ENCODE measurements at places on chromosomes 6 and 20.

DNA sequence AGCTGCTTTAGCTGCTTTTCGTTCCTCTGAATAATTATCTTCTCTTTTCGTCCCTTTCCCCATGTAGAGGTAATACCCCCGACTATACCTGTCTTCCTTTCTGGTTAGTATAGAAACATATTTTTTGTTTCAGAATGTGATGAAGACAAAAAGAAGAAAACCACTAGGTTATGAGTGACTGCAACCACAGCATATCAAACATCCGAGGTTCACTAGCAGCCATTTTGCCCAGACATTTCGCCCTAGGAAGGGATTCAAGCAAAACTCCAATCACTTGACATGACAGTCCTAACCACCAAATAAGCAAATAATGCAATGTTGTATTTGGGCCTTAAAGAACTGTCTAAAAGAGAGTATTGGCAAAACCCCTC lies 9.4 kb downstream of the SNX5 start:
- DNase-seq: no peak

- DNase-seq: peak; percentile 48
Measured at GRCh38 chr20:56422076-56422823, 10.2 kb downstream of the CASS4 start.

GRCh38 chr6:82750556-82750955 lies 315.1 kb downstream of the UBE3D start:
- no peak for DNase-seq

- no peak for DNase-seq
Measured at GRCh38 chr6:23073821-23074220, 504.5 kb downstream of the HDGFL1 start.

GRCh38 chr6:40484066-40484465 lies 103.1 kb downstream of the LRFN2 start:
- no peak for DNase-seq

DNA sequence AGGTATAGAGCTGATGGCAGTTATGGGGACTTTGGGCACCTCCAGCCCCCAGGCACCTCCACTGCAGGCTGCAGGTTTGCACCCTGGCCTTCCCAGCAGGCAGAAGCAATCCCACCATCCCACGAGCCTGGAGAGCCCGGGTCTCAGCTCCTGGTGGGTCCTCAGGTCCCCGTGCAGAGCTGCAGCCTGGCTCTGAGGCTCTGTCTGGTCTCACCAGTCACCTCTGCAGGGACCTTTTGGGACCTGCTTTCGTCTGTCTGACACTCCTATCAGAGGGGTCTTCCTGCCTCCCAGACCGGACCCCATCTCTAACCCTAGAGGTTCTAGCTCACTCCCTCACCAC lies 41.9 kb downstream of the FGD2 start:
- no peak for DNase-seq

GRCh38 chr6:13834790-13835189 lies 20.4 kb upstream of the MCUR1 start:
- no peak for DNase-seq

DNA sequence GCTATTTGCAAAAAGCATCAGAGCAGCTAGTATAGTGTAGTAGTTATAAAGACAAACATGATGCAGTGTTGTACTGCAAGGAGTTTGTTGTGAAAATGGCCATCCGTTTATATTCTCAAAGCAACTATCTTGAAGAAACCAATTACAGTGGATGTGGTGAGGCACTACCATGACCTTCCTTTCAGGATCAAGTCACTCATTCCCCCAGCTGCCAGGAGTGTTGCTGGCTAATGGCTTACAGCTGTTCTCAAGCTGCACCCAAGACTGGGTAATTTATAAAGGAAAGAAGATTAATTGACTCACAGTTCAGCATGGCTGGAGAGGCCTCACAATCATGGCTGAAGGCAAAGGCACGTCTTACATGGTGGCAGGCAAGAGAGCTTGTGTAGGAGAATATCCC lies 29.0 kb downstream of the ADGRF4 start:
- no peak for DNase-seq

DNA sequence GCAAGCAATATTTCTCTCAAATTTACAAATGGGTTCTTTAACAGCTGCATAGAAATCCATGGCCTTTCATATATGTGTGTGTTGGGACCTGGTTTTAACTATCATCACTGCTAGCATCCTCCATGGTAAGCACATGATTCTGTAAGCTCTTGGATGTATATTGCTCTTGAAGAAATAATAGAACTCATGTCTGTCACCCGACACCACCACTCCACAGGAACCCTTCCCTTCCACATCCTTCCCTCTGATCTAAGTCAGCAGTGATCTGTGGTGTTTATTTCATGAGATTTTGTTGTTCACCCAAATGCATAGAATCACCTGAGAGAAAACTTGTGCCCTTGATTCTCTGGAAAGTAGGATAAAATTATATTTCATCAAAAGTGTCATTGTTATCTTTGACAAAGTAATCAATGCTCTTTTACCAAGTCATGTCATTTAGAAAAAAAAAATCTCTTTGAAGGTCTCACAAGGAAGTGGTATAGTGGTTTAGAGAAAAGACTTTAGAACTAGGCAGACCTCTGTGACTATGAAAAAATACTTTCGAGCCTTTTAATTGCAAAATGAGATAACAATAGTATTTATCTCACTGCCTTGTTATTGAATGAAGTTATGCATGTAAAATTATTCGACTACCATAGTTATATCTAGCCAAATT lies 649.8 kb upstream of the SLC35B3 start:
- no peak for DNase-seq

GRCh38 chr6:169370666-169371343 lies 117.2 kb upstream of the THBS2 start:
- no peak for DNase-seq

- DNase-seq: no peak
Measured at GRCh38 chr6:125640441-125641150, 108.8 kb upstream of the HEY2 start.

DNA sequence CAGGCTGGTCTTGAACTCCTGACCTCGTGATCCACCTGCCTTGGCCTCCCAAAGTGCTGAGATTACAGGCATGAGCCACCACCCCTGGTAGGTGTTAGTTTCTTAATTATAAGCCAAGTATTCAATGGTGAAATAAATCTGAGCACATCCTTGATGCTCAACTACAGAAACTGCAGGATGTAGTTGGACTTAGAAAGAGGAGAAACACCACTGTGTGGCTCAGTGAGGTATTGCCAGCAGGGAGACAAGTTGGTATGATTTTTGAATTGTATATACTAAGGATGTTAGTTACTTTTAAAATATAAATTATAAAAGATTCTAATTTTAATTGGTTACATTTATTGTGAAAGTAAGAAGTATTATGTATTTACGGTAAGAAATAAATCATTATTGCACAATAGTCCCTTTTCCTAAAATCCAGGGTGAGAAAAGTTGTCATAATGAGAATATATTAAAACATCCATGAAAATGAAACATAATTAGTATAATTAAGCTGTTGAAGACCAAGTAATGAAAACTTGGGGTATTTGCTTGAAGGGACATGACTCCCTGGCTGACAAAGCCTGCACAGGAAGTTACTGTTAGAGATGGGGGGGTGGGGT lies 17.6 kb downstream of the SLC18B1 start:
- DNase-seq: peak; percentile 43

GRCh38 chr20:4073852-4074741 lies 58.7 kb upstream of the RNF24 start:
- DNase-seq: no peak

- no peak for DNase-seq
Measured at GRCh38 chr20:10177326-10177725, 41.3 kb upstream of the SNAP25 start.

DNA sequence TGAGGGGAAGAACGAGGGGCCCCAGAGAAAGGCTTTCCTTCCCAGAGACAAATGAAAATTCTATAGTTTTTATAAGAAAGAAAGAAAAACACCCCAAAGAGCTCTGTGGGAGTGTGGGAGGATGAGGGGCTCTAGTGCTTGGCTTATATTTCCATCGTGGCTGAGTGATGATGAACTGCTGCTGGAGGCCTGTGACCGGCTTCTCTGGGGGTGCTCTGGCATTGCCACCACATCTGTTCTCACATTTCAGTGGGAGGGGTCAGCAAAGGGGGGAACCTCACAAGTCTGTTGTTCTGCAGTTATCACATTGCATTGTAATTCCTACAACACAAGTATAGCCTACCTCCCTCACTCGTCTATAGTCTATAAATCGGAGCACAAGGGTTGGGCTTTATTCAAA lies 67.6 kb upstream of the BACH2 start:
- DNase-seq: no peak

DNA sequence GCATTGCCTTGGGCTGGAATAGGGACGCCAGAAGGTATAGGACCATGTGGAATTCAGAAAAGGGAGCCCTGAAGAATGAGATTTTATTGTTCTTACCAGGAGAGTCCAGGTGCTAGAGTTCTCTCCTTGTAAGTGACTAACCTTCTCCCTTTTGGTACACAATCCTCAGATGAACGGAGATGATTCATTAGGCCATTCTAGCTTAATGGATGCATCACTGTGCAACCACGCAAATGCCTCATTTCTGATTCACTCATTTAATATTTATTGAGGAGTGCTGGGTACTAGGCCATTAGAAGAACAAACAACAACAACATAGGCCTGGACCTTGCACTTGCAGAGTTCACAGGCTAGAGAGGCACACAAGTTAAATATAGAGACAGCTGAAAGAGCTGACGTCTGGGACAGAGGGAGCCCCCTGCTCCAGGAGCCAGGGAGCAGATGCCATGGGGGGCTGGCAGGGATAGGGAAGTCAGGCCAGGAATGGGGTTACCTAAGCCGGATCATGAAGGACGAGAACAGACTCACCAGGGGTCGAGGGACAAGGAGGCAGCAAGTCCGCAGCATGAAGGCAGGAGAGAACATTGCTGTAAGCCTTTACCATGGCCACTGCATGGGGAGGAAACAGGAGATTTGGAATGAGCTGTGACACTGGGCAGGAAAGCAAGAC lies 179.5 kb upstream of the AKAP12 start:
- peak; percentile 97 for DNase-seq

- no peak for DNase-seq
Measured at GRCh38 chr20:61940976-61941720, 124.5 kb downstream of the TAF4 start.

GRCh38 chr6:71766146-71766760 lies 120.1 kb upstream of the RIMS1 start:
- DNase-seq: no peak

GRCh38 chr20:52104546-52105441 lies 86.8 kb downstream of the ZFP64 start:
- no peak for DNase-seq

- no peak for DNase-seq
Measured at GRCh38 chr6:130148181-130148580, 74.6 kb downstream of the SAMD3 start.

DNA sequence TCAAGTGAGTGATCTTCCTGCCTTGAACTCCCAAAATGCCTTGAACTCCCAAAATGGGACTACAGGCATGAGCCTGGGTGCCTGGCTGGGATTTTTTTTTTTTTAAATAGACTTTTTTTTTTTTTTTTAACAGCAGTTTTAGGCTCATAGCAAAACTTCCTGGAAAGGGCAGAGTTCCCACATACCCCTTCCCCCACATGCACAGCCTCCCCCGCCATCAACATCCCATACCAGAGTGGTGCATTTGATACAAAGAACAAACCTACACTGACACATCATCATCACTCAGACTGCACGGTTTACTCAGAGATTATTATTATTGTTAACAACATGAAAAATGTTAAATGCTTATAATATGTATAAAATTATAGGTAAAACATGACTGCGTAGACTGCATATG lies 26.0 kb downstream of the UQCC1 start:
- DNase-seq: no peak

DNA sequence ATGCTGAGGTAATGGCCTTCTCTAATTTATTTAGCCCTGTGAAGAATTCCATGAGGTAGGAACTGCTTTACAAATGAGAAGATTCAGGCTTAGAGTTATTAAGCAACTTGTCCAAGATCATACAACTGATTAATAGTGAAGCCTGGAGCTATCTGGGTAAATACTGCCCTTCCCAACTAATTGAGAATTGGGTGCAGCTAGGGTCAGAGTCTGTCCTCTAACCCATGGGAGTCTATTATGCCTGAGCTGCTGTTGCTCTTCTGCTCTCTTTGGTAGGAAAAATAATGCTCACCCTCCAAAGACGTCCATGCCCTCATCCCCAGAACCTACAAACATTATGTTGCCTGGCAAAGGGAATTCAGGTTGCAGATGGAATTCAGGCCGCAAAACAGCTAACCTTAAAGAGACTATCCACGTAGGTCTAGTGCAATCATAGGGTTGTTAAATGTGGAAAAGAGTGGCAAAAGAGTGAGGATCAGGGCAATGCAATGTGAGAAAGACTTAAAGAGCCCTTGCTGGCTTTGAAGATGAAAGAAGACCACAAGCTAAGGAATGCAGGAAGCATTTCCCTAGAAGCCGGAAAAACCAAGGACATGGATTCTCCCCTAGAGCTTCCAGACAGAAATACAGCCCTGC lies 90.1 kb downstream of the SPTLC3 start:
- no peak for DNase-seq

- no peak for DNase-seq
Measured at GRCh38 chr6:104604685-104605084, 255.0 kb downstream of the HACE1 start.

DNA sequence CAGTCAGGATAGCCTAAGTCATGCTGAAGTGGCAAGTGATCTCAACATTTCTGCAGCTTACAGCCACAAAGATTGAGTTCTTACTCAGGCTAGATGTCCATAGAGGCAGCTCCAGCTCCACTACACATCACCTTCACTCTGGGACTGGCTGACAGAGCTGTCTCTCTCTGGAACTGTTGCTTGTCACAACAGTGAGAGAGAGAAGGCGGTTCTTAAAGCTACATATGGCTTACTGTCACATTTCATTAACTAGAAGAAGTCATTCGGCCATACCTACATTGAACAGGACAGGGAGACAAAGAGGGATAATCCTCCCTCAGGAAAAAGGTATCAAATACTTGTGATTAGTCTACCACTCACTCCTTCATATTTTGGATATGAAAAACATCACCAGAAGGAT lies 914.9 kb upstream of the FLRT3 start:
- no peak for DNase-seq

DNA sequence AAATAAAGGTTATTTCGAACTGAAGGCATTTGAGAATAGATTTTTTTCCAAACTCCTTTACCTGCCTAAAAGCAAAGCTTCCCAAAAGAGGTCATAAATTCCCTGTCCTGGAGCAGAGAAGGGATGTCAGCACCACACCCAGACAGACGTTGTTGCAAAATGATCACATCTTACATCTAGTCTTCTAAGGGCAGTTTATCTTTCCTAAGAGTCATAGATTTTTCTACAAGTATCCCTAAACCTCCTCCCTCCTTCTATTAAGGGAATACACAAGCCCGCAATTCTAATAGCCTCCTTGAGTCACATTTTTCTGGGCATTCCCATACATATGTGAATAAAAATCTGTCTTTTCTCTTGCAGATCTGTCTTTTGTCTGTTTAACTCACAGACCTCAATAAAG lies 20.6 kb upstream of the AKAP12 start:
- no peak for DNase-seq

DNA sequence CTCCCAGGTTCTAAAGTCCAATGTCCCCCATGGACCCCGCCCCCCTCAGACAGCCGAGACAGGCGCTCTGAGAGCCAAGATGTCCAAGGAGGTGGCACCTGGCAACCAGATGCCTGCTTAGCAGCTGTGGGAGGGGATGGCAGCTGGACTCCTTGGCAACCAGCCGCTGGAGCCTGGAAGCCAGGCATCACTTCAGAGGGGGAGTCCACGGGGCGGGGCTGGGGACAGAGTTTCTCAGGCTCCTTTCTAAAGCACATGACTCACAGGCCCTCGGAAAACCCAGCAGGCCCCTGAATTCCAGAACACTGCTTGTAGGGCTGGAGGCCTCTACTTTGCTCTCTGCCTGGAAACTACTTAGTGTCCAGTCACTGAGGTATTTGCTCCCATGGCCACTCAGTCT lies 51.5 kb downstream of the PREX1 start:
- no peak for DNase-seq
